ENCODE measurements at places on chromosomes 4 and X. TPM values are rescaled to one million over a fixed set of nuclear protein-coding genes. Genes with fewer than 3 reads are reported as not detected.

DNA sequence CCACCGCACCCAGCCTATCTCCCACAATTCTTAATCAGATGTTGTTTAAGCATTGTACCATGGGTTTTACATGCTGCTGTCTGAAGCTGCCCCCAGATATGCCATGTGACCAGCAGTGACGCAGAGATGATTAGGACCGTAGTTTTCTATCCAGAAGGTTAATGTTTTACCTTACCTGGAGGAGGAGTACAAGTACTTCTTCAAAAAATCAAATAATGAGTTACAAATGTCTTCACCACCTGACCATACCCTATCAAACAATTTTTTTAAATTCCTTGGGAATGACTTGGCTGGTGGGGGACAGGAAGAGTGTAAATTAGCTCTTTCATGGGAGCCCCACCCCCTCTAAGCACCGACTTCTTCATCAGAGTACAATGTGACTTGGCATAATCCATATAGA lies 16.2 kb upstream of the SGMS2 start:
- H3K27me3 ChIP-seq, result no peaks in the 10 kb centered on the region
- no peaks in the 10 kb centered on the region for H3K36me3 ChIP-seq
- no peak overlapping the region for H3K27ac ChIP-seq
- no peak overlapping the region for H3K4me3 ChIP-seq
- H3K4me1 ChIP-seq, result no peaks in the 10 kb centered on the region

DNA sequence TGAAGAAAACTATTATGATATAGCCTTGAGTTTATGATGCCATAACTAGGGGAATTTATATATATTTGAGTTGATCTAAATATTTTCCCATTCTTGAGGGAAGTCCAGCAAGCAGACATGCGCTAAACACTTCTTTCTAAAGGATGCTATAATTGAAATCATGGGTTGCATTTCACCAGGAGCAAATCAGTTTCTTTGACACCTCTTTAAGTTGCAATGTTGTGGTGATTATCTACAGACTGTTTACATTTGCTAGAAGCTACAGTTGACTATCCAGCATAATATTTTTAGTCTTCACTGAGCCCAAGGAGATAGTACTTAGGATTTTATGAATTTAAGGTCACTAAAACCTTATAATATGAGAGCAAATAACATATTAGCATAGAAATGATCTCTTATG lies 43.9 kb downstream of the ANAPC4 start:
- no peak overlapping the region for H3K27ac ChIP-seq
- no peak for DNase-seq
- H3K36me3 ChIP-seq, result no peaks in the 10 kb centered on the region
- no peak overlapping the region for H3K4me3 ChIP-seq
- H3K4me1 ChIP-seq, result no peaks in the 10 kb centered on the region

- DNase-seq, result no peak
- H3K27me3 ChIP-seq, result no peaks in the 10 kb centered on the region
- no peaks in the 10 kb centered on the region for H3K4me1 ChIP-seq
- H3K27ac ChIP-seq, result no peak overlapping the region
These were observed 280.1 kb upstream of the ZFP42 start for GRCh38 chr4:187715466-187715865.

GRCh38 chr4:24578364-24578763 lies 6.0 kb downstream of the DHX15 start:
- no peak for DNase-seq
- no peak overlapping the region for H3K27ac ChIP-seq
- H3K4me1 ChIP-seq, result peaks cover 6% of the 10 kb centered on the region
- H3K27me3 ChIP-seq, result no peaks in the 10 kb centered on the region
- no peaks in the 10 kb centered on the region for H3K36me3 ChIP-seq
- no peak overlapping the region for H3K4me3 ChIP-seq

DNA sequence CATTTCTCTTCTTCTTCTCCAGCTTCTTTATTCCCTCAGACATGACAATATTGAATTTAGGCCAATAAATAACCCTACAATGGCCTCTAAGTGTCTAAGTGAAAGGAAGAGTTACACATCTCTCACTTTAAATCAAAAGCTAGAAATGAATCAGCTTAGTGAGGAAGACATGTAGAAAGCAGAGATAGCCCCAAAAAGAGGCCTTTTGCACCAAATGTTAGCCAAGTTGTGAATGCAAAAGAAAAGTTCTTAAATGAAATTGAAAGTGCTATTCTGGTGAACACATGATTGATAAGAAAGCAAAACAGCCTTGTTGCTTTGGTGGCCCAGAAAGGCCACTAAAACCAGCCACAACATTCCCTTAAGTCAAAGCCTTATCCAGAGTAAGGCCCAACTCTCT lies 146.2 kb upstream of the HHIP start:
- H3K27me3 ChIP-seq, result no peaks in the 10 kb centered on the region
- H3K36me3 ChIP-seq, result no peaks in the 10 kb centered on the region
- no peak for DNase-seq
- H3K4me3 ChIP-seq, result no peak overlapping the region
- no peaks in the 10 kb centered on the region for H3K4me1 ChIP-seq

- no peak overlapping the region for H3K27ac ChIP-seq
- no peaks in the 10 kb centered on the region for H3K27me3 ChIP-seq
- peaks cover 16% of the 10 kb centered on the region for H3K4me1 ChIP-seq
- H3K36me3 ChIP-seq, result no peaks in the 10 kb centered on the region
- no peak for DNase-seq
These were observed 3.3 kb downstream of the CDK16 start for GRCh38 chrX:47221756-47222155.

DNA sequence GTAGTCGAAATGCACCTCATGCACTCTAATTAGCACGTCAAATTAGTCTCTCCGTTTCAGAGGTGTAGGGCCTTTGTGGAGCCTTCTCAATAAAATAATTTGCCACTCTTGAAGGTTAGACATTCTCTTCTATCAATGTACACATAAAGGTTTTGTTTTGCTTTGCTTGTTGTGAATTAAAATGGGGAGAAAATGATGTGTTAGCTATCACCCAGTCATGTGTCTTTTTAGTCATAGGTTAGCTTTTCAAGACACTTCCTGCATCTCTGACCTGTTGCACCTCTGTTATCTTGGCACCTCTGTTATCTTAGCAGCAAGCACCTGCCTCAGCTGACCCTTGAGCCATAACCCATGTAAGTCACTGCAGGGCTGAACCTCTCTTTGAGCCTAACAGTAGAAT lies 936 bp downstream of the TMEM144 start:
- peak overlapping the region; percentile 37 for H3K4me3 ChIP-seq
- no peaks in the 10 kb centered on the region for H3K36me3 ChIP-seq
- peak overlapping the region; percentile 93 for H3K27ac ChIP-seq

GRCh38 chr4:140249351-140249750 lies 95.4 kb upstream of the MAML3 start:
- H3K4me3 ChIP-seq, result no peak overlapping the region
- no peaks in the 10 kb centered on the region for H3K27me3 ChIP-seq
- no peak overlapping the region for H3K27ac ChIP-seq
- H3K36me3 ChIP-seq, result no peaks in the 10 kb centered on the region

GRCh38 chr4:17705107-17705506 lies 76.3 kb downstream of the FAM184B start:
- H3K27ac ChIP-seq, result no peak overlapping the region
- no peak for DNase-seq
- no peaks in the 10 kb centered on the region for H3K27me3 ChIP-seq

- no peak overlapping the region for H3K27ac ChIP-seq
- H3K36me3 ChIP-seq, result no peaks in the 10 kb centered on the region
These were observed 21.8 kb downstream of the ARSD start for GRCh38 chrX:2907295-2907694.

- DNase-seq, result no peak
- H3K4me3 ChIP-seq, result no peak overlapping the region
- no peaks in the 10 kb centered on the region for H3K36me3 ChIP-seq
- no peaks in the 10 kb centered on the region for H3K4me1 ChIP-seq
- no peaks in the 10 kb centered on the region for H3K27me3 ChIP-seq
These were observed 4.5 kb downstream of the HHIP start for GRCh38 chr4:144650311-144651005.

DNA sequence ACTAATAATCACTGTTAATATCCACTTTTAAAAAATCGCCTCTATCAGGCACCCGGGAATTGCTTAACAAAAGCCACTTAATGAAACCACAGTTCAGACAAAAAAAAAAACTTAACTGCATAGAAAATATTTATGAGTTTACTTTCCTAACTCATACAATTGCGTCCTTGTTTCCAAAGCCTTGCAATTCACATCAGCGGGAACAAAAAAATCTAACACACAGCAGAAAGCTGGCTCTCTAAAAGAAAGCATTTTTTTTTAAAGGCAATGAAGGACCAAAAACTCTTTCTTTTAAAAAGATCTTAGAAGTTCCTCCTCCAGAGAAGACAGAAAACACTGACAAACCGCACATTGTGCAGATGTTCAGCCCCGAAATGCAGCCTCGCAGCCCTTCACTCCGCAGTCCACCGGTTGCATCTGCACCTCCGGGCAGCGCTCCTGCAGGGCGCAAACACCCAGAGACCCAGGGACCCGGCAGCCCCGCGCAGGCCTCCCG lies 812 bp downstream of the FAT1 start:
- H3K4me1 ChIP-seq, result no peaks in the 10 kb centered on the region
- H3K27me3 ChIP-seq, result no peaks in the 10 kb centered on the region
- H3K36me3 ChIP-seq, result no peaks in the 10 kb centered on the region
- peak overlapping the region; percentile 82 for H3K27ac ChIP-seq
- peak overlapping the region; percentile 82 for H3K4me3 ChIP-seq
- DNase-seq, result peak; percentile 26

DNA sequence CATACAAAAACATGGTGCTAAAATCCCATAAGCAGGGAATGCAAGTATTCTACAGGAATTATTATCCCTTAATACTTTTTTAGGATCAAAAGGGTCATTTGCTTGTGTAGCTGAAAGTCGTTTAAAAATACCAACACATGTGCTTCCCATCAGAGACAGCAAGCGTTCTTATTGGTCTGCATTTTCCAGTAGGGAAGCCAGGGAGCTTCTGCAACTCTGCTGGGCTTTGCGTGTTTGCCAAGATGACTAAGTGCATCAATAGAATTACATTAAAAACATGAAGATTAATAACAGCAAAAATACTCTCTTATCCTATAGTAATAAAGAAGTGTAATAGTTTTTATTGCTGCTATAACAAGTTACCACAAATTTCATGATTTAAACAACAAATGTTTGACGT lies 111.2 kb downstream of the QDPR start:
- H3K36me3 ChIP-seq, result no peaks in the 10 kb centered on the region
- H3K4me3 ChIP-seq, result no peak overlapping the region
- no peaks in the 10 kb centered on the region for H3K27me3 ChIP-seq
- no peak overlapping the region for H3K27ac ChIP-seq
- no peaks in the 10 kb centered on the region for H3K4me1 ChIP-seq
- no peak for DNase-seq

DNA sequence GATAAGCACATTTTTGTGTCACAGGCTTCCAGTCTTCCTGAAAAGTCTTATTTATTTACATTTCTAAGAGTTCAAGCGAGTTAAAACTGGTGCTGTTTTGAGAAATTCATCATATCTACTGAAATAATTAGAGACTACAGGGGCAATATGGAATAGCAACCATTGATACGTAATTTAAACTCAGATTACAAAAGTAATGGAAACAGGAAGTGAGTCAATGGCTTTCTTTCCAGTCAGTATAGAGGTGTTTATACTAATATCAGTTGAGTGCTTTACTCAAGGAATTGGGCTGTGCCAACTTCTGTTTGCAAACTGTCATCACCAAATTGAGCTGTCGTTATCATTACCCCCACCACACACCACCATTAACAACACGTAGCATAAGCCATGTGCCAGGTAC lies 222.7 kb downstream of the COL25A1 start:
- H3K4me1 ChIP-seq, result no peaks in the 10 kb centered on the region
- H3K36me3 ChIP-seq, result no peaks in the 10 kb centered on the region
- no peak overlapping the region for H3K4me3 ChIP-seq

DNA sequence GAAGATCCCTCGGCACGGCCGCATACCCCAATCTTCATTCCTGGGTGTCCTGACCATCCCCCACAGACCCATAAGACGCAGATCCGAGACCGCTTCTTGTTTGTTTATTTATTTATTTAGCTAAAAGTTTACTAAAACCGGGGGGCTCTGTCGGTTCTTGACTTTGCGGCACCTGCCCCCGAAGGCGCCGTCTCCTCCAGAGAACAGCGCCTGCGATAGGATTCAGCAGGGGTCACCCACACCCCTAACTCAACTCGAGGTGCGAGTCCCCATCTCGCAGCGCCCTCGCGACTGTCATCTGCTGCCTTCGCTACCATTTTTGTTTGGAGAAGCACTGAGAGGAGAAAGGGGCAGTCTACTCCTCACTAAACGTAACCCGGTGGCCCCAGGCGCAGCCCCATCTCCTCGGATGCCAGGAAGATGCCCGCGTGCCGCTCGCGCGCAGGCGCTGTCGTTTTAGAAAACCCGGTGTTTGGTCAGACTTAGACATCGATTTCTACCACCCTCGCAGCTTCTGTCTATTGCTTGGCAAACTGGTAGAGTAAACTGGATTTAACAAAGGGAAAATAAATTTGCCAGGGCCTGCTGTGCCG lies 18.9 kb upstream of the GPR101 start:
- H3K4me3 ChIP-seq, result peak overlapping the region; percentile 22
- no peak for DNase-seq
- no peaks in the 10 kb centered on the region for H3K36me3 ChIP-seq
- H3K27ac ChIP-seq, result no peak overlapping the region

- no peak for DNase-seq
- no peaks in the 10 kb centered on the region for H3K27me3 ChIP-seq
- H3K4me1 ChIP-seq, result no peaks in the 10 kb centered on the region
- H3K36me3 ChIP-seq, result no peaks in the 10 kb centered on the region
- no peak overlapping the region for H3K4me3 ChIP-seq
- H3K27ac ChIP-seq, result no peak overlapping the region
These were observed 222.1 kb upstream of the RPL34 start for GRCh38 chr4:108398316-108398715.

DNA sequence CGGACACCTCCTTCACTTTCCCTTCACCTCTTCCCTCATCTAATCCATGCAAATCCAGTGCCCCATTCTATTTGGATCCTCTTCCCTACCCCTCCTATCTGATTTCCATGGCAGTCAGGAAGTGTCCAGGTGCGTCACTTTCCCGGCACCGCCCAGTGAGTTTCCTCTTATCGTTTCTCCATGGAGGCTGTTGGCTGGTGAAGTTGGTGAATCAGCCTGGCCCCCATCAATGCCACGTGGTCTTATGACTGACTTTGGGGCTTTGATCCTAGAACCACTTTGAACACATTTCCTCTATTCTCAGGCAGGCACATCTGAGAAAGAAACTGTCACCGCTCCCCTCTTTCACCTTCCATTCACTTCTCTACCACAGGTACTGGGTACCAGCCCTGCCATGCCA lies 137.8 kb downstream of the CEP135 start:
- H3K4me1 ChIP-seq, result peaks cover 4% of the 10 kb centered on the region
- H3K27me3 ChIP-seq, result no peaks in the 10 kb centered on the region
- DNase-seq, result no peak
- no peak overlapping the region for H3K4me3 ChIP-seq
- H3K36me3 ChIP-seq, result no peaks in the 10 kb centered on the region
- no peak overlapping the region for H3K27ac ChIP-seq

- H3K27me3 ChIP-seq, result no peaks in the 10 kb centered on the region
- no peaks in the 10 kb centered on the region for H3K4me1 ChIP-seq
- DNase-seq, result no peak
- H3K36me3 ChIP-seq, result no peaks in the 10 kb centered on the region
- H3K4me3 ChIP-seq, result no peak overlapping the region
These were observed 1884.7 kb upstream of the PCDH7 start for GRCh38 chr4:28835501-28835900.

MFAP3L gene
- total RNA-seq, result 3.4 TPM

PDE6B gene
- 5.7 TPM for total RNA-seq

USP46 gene
- total RNA-seq, result 26.9 TPM

PTCHD1 gene
- total RNA-seq, result under 0.01 TPM

CT45A6 gene
- not detected for total RNA-seq

DCAF8L2 gene
- total RNA-seq, result not detected

SPINK2 gene
- total RNA-seq, result not detected

HTR2C gene
- total RNA-seq, result not detected

BGN gene
- 10.0 TPM for total RNA-seq

NPY5R gene
- 0.18 TPM for total RNA-seq

TRAPPC11 gene
- total RNA-seq, result 51.1 TPM

Data from ovary (tissue), 10 donors.